Germinal center (tissue), 1 donor: ENCODE measurements at places on chromosomes 11 and 22.
A peak's percentile ranks its signal among the peaks of the same experiment; 100 is the strongest.

GRCh38 chr22:44918166-44918924, 91.5 kb downstream of the PHF21B start:
- no peak for DNase-seq

GRCh38 chr11:105960252-105961245, 61.5 kb downstream of the MSANTD4 start:
- DNase-seq, result no peak

DNA sequence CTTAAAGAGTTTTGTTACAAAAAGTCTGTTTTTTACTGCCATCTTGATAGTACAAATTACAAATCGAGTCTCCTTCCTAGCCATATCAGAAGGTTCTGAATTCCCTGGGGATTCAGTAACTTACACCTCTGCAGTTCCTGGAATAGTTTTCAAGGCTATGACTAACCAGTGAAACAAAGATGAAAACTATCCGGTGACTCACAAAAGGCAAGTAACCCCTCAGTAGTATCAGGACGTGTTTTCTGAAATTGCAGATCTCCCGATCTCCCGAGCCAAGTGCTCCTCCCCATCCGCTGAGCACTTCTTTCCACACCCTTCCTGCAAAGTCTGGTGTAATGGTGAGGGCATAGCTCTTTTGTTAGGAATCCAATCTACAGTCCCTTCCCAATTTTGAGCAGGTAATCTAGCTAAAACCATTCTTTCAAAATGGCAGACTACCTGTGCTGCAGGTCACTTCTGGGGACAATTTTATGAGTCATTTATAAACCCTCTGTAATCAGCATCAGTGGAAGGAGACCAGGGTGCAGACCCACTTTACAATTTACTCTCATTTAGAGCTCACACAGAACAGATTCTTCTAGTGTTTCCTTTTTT, 7.7 kb downstream of the E2F8 start:
- DNase-seq, result no peak

DNA sequence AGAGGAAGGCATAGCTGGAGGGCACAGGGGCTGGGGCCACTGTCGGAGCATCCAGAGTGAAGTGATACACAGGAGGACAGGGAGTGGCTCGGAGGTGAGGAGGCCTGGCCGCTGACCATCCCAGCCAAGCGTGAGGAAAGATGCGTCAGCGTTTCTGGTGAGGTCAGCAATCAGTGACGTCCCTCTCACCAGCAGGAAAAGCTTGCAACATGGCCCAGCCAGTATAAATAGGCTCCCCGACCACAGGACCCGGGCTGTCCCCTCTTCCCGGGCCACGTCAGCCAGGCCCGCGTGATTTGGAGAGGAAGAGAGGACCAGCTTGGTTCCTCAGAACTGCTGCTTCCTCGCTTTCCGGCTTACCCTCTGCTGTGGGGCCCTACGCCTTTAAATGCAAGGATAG, 4.2 kb upstream of the OSM start:
- no peak for DNase-seq

DNA sequence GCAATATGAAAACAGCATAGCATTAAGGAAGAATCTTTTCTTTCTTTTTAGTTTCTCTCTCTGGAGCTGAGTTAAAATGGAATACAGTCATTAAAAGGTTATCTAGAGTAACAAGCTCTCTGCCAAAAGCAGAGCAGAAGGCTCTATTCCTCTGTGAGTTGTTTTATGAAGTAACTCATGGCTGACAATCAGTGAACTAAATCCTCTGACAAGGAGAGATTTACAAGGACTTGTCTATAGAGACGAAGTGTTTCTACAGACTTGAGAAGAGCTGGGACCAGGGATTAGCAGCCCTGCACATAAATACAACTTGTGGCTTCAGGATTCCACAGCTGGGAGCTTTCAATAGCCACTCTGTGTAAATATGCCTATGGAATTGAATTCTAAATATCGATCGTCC, 192.5 kb upstream of the RAG2 start:
- no peak for DNase-seq

- peak; percentile 1 for DNase-seq
These were observed 1.8 kb upstream of the RAB3IL1 start for GRCh38 chr11:61918938-61919704.

DNA sequence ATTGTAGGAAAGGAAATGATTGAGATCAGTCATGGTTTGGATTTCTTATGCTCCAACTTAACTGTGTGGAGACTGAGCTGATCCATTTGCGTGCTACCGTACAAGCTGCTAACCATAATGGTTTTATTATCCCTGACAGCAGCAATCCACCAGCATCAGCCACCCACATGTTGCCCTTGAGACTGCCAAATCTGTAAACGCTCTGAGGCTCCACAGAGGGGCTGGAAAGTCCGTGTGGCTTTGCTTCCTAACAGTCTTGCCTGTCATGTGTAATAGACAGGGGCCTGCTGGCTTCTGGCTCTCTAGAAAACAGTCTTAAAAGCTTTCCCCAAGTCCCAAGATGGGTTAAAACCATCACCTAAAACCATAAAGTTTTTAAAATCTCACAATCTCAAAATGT, 30.1 kb downstream of the ATG16L2 start:
- DNase-seq, result no peak

- DNase-seq, result no peak
These were observed 95.4 kb downstream of the MORC2 start for GRCh38 chr22:30873086-30873650.

GRCh38 chr11:131692151-131692550, 321.7 kb downstream of the NTM start:
- DNase-seq, result no peak
